ENCODE measurements at places on chromosomes 2 and 18.

- no peak for DNase-seq
Measured at GRCh38 chr18:79429785-79430281, 34.1 kb downstream of the NFATC1 start.

GRCh38 chr2:216925636-216926366 is 65.9 kb upstream of the TNP1 start:
- no peak for DNase-seq

DNA sequence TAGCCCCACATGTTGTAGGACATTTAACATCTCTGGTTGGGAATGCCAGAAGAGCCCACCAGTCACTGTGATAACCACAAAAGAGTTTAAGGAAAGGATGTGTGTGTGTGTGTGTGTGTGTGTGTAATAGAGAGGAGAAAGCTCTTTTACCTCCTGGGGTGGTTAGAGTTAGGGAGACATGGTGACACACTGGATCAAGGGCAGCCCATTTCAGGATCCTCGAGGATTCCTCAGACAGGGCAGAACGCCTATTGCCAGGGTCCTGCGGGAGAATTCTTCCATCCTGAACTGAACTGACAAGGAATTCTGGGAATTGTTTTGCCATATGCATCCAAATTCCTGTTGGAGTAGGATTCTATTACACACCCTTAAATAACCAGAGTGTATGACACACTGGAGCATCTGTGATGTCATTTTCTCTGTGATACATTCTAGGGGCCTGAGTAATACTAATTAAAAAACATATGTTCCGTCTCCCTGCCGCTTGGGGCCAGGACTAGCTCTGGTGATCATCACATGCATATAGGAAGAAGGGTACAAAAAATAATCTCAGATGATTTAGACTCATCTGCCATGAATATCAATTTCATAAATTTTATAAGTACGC is 156.4 kb upstream of the MMADHC start:
- DNase-seq: no peak

DNA sequence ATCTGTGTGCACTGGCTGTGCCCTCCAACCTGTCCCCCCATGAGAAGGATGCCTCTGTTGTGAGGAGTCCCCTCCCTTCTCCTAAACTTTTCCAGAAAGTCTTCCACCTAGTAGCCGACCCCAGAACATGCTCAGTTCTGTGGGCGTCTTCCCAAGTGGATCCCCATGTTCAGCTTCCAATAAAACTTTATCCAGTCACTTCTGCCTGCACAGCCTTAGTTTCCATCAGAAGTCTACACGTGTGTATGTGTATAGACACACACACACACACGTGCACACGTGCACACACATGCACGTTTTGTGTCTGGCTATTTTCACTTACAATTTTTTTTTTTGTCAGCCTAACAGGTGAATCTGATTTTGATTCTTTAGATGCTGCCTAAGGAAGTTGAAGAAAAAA is 115.1 kb downstream of the RTP5 start:
- no peak for DNase-seq

DNA sequence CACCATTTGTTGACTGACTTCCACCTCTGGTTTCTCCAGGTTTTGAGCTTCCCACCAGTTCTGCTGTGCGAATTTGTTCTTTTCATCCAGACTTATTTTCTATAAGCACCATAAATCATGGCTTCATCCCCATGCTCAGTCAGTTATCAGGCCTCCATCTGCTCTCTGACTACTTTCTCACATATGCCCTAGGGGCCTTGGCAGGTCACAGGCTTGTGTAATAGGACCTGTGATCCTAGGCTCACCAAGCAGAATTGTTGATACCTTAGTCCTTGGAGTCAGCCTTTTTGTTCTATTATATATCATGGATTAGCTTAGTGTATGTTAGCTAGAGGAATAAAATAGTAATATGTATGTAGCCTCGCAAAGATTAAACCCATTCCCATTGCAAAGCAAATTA is 284.2 kb upstream of the TANK start:
- no peak for DNase-seq

- no peak for DNase-seq
Measured at GRCh38 chr2:113274432-113274831, 4.3 kb downstream of the PAX8 start.
